Caki2 (cell line): ENCODE measurements at places on chromosomes 7 and 10. TPM values are rescaled to one million over a fixed set of nuclear protein-coding genes. Genes with fewer than 3 reads are reported as not detected.
A peak's percentile ranks its signal among the peaks of the same experiment; 100 is the strongest.

OR2F1 gene
- total RNA-seq = not detected in 2 replicates

CYP2C9 gene
- total RNA-seq = not detected in 2 replicates

MALSU1 gene
- 77.0 and 98.7 TPM in 2 replicates for total RNA-seq

PAX4 gene
- total RNA-seq = not detected in 2 replicates

CCNJ gene
- total RNA-seq = 1.2 and 1.6 TPM in 2 replicates

SOSTDC1 gene
- 0.26 TPM in 1 of 2 replicates, not detected in the other for total RNA-seq

BEND7 gene
- total RNA-seq = 12.7 and 13.3 TPM in 2 replicates

FOXI2 gene
- not detected in 2 replicates for total RNA-seq

KEL gene
- total RNA-seq = not detected in 2 replicates

DNA sequence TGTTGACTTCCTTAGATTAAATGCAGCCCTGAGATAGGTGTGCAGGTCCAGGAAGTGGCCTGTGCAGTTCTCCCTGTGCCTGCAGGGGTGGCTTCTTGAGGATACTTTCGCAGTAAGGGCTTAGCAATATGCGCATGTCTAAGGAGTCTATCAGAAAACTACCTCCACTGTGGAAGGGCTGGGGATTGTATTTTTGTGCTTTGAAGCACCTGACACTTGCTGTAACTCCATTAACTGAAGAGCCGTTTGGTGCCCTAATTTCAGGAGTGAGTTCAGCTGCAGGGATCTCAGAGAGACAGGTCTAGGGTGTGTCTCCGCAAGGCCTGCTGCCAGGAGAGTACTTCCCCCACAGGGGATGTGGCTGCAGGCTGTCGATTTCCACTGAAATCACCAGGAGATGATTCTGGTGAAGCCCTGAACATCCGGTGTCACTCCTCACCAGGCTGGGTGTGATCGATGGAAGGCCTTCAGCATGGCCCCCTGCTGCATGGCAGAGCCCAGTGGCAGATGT lies 35.5 kb downstream of the IKZF1 start:
- DNase-seq = no peak

GRCh38 chr7:33334349-33334748 lies 205.0 kb downstream of the BBS9 start:
- peak; percentile 23 for DNase-seq

DNA sequence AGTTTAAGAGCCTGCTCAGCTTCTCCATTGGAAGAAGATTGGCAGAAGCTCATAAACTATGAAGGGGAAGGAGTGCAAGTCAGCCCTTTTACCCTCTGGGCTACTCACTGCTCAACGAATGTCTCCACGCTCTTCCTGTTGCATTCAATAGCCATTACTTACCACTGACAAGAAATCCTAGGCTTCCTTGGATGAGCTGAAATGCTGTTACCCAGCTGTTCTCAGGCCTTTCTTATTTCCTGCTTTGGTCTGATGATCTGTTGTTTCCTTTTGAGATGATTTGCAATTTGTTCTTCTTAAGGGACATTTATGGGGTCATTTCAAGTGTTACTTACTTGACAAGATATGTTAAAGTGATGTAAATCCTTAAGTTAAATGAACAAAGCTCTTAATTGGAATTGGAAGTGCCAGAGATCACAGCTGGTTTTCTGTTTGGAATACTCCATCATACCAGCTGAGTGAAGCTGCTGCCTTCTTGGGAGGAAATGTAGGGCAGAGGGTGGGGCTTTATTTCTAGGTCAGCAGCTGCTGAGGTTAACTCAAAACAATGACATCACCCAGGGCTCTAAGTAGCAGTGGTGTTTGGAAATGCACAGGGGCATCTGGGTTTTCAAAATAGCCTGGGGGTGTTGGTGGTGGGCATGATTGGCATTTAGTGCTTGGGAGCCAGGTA lies 170.0 kb downstream of the PRKCQ start:
- peak; percentile 37 for DNase-seq

- no peak for DNase-seq
Measured at GRCh38 chr7:101575721-101576120, 53.4 kb downstream of the MYL10 start.

- peak; percentile 55 for DNase-seq
Measured at GRCh38 chr7:35424869-35425495, 171.1 kb upstream of the TBX20 start.

- no peak for DNase-seq
Measured at GRCh38 chr10:126230587-126230986, 157.7 kb downstream of the ADAM12 start.

DNA sequence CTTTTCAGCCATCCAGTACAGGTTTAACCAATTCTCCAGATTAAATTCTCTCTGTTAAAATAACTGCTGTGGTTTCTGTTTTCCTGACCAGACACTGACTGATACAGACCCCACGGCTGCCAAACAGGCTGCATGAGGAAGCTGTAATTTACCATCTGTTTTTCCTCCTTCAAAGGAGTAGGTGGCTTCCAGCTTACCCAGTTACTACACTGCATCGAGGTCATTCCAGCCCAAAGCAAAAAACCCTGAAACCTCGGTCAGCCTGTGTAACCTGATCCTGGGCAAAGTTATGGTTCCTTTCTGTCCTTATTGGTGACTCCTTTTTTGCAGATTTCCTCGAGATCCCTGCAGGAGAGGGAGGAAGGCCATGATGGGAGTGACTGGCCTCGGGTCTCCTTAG lies 27.9 kb upstream of the LOXL4 start:
- DNase-seq = no peak

GRCh38 chr10:90197766-90198165 lies 496.4 kb downstream of the KIF20B start:
- no peak for DNase-seq

DNA sequence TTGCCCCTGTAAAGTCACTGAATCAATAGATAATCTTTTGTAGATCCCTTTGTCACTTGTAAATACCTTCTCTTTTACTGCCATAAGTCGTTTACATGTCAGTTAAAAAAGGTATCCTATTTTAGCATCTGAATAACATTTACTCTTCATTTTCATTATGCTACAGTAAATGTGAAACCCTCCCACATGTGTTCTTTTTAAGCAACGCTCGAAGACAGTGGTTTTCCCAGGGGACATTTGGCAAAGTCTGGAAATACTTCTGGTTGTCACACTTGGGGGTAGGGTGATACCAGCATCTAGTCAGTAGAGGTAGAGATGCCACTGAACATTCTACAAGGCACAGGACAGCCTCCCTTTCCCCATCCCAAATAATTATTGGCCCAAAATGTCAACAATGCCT lies 23.7 kb downstream of the ATAD1 start:
- no peak for DNase-seq

GRCh38 chr10:93337309-93337721 lies 144.8 kb downstream of the MYOF start:
- DNase-seq = no peak

DNA sequence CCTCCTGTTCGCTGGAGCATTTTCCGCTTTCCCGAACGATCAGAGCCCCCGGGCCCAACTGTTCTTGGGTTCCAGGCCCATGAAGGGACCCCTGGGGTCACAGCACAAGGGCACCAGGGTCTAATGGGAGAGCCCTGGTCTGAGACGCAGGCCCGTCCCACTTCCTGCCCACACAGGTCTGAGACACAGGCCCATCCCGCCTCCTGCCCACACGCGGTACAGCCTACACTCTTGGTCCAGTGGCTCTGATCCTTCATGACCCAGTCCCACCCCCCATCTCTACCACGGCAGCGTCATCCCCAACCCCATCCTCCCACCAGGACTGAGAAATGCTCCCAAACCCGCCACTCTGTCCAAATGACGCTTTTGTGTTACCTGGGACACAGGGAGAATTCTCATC lies 38.7 kb upstream of the SAMD8 start:
- DNase-seq = no peak

GRCh38 chr10:124231168-124232155 lies 138.1 kb upstream of the CHST15 start:
- no peak for DNase-seq

DNA sequence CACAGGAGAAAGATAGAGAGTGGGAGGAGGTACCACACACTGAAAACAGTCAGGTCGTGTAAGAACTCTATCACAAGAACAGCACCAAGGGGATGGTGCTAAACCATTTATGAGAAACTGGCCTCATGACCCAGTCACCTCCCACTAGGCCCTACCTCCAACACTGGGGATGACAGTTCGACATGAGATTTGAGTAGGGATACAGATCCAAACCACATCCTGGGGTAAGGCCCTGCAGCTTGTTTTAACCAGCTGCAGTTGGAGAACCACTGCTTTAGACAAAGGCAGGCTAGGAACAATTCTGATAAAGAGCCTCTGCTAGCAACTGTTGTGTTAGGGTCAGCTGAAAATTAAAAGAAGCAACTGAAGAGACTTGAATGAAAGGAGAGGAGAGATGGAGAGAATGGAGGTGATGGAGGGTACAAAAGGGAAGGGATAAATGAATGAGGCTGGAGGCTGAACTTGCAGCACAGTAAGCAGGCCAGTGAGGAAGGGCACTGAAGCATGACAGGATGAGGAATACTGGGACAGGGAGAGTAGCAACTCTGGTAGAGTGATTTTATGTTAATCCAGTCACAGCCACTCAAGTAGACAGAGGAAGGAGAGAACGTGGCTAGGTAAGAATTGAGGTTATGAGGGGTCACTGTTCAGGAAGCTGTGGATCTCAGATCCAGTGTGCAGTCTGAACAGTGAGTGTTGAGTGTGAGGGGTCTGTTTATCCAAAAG lies 23.6 kb downstream of the MEST start:
- peak; percentile 55 for DNase-seq

DNA sequence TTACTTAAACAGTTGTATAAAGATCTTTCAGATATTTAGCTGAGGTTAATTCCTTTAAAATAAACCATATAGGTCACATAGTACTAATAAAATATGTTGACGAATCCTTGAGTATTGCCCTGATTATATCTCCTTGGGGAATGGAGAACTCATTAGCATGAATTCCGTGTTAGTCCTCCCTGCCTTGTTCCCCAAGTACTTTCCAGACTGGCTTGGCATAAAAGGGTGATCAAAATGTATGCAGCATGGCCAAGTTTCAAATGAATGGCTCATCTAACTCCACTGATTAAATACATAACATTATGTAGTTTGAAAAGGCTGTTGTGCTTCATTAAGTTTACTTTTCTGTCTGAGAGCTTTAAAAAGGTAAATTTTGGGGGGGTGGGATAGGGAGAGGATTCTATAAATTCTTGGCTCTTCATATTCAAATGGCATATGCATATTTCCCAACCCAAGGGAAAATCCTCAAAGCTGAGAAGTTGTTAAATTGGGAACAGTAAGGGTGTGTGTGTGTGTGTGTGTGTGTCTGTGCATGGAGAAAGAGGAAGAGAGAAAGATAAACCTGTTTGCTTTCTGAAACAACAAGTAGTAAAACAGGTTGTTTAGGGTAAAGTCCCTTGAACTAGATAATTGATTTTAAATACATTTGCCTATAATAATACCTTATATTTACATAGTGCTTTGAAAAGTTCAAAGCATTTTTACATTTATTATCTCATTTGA lies 4.8 kb upstream of the ADD3 start:
- DNase-seq = no peak

DNA sequence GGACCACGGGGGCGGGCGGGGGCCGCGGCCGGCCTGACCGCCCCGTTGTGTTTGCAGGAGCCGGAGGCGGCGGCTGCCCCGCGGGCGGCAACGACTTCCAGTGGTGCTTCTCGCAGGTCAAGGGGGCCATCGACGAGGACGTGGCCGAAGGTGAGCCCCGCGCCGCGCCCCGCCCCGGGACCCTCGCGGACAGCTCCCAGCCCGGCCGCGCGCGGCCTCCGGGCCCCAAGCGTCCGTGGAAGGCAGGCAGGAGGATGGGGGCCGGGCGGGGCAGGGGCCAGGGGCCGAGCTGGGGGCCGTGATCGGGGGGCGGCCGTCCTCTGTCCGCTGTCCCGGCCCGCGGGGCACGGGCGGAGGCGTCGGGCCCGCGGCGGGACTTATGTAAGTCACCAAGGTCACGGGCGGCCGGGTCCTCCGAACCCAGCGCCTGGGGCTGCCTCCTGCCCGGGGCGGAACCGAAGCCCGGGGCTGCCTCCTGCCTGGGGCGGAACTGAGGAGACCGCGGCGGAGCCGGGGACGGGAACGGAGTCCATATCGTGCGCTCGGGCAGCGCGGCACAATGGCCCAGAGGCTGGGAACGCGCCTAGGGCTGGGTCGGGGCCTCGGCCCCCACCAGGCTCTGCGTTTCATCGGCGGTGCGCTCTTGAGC lies 497 bp downstream of the PPP2R2D start:
- no peak for DNase-seq

DNA sequence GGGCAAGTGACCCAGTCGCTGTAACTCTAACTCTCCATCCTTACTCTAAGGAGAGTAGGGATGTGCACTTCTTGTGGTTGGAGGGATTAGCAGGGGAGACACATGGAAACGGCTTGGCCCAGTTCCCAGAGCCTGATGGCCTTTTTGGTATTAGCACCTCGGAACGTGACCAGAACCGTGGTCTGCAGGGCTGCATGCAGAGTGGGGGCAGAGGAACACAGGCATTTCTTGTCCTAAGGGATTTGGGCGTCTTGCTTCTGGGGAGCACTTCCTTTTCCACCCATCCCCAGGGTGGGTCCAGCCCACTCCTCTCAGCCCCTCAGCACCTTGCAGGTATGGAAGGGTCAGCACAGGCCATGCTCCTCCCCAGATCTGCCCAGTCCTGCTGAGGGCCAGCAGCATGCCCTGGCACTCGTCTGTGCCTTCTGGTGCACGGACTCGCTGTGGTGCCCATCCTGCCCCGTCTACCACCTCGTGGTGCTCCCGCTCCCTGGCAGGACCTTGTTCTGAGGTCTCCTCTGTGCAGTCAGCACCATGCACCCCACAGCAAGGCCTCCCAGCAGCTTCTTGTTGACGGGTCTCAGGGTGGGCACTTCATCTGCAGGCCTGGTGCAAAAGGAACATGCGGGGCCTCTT lies 109.6 kb downstream of the ACTR3B start:
- DNase-seq = no peak

DNA sequence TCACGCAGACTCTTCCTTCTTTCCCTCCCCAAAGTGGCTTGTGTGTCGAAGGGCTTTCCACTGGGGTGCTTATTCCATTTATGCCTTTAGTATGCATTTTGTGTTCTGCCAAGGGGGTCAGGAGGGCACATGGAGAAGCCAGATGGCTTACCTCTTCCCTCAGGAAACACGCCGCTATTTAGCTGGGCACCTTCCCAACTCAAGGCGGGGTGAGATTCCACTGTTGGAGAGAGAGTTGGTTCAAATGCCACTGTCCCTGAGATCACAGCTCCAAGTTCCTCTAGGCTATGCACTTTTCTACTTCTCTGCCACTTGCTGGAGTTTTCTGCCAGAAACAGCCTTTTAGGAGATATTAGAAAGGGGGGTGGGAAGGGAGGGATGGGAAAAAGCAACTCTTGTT lies 1091.8 kb downstream of the LRMDA start:
- no peak for DNase-seq

- DNase-seq = peak; percentile 53
Measured at GRCh38 chr10:21172930-21173801, 276.1 kb upstream of the NEBL start.

- no peak for DNase-seq
Measured at GRCh38 chr7:16810112-16810511, 5.3 kb upstream of the AGR2 start.

GRCh38 chr7:27953361-27953760 lies 213.4 kb downstream of the TAX1BP1 start:
- no peak for DNase-seq
